ENCODE measurements at places on chromosomes 1 and 21. TPM values are rescaled to one million over a fixed set of nuclear protein-coding genes. Genes with fewer than 3 reads are reported as not detected.

- DNase-seq, result no peak
These were observed 104.1 kb downstream of the SLC25A24 start for GRCh38 chr1:108096089-108096488.

DNA sequence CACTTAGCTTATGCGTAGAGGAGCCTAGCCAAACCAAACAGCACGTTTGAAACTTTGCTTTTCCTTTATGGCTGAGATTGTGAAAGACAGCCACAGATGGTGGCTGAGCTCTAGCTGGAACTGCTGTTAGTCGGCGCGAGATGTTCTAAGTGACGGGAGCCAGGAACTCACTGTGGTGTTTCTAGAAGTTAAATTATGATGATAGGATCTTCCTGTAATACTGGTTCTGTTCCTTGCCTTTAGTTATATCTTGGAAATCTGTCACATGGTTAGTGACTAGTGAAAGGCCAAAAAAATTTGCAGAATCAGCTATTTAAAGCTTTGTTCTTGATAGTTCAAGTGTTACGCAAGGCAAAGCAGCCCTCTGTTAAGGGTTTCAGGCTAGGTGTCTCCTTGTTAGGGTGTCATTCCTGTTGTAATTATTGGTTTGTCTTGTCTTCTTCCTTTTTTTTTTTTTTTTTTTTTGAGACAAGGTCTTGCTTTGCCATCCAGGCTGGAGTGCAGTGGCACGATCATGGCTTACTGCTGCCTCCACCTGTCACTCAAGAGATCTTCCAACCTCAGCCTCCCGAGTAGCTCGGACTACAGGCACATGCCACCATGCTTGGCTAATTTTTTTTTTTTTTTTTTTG is 22.6 kb downstream of the AK4 start:
- DNase-seq, result peak; percentile 77

- DNase-seq, result no peak
These were observed 12.7 kb downstream of the LRRC71 start for GRCh38 chr1:156933136-156933535.

DNA sequence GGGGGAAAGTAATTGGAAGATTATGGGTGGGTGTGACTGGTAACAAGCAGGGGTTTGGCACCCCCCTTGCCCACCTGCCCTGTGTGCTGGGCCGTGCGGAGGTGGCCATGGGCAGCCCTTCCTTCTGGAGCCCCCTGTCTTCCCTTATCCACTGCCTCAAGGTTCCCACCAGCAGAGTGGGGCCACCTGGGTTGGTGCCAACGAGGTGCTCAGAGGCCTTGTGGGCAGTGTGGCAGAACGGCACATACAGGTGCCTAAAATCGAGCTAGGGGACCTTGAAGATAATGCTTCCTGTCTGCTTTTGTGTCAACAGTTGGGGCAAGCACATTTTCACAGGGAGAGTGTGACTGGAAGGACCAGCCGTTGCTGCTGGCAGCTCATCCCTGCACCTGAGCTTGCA is 161.8 kb downstream of the PCBP3 start:
- DNase-seq, result no peak

DNA sequence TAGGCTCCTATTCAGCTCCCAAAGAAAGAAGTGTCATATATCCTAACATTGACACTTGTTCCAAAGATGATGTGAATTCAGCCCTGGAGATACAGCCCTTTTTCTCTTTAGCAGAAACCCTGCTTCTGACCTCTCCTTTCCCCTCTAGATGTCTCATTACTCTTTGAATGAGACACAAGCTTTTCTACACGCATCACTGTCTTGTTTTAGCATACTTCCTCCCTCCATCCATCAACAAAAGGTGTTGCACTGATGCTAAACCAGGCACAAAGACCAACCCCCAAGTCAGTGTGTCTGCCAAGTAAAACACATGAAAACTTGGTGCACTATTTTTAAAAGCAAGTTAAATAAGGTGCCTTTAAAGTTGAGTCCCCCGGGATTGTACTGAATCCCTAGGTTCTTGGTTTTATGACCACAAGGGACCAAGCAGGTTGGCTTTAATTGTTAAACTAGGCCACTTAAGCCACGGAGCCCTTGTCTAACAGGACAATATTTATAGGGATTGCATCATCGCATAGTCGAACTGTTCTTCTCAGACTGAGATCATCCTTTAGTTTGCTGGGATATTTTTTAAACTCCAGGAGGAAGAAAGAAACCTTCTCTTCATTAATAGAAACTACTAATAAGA is 101.0 kb upstream of the GUCA2B start:
- DNase-seq, result no peak

- DNase-seq, result no peak
These were observed 5.1 kb upstream of the LDLRAP1 start for GRCh38 chr1:25538191-25538767.

- DNase-seq, result no peak
These were observed 179.4 kb downstream of the HIVEP3 start for GRCh38 chr1:41739061-41739955.

GRCh38 chr1:192940658-192941057 is 118.5 kb downstream of the UCHL5 start:
- DNase-seq, result no peak

GRCh38 chr1:9807541-9807940 is 16.2 kb downstream of the CLSTN1 start:
- DNase-seq, result no peak

DNA sequence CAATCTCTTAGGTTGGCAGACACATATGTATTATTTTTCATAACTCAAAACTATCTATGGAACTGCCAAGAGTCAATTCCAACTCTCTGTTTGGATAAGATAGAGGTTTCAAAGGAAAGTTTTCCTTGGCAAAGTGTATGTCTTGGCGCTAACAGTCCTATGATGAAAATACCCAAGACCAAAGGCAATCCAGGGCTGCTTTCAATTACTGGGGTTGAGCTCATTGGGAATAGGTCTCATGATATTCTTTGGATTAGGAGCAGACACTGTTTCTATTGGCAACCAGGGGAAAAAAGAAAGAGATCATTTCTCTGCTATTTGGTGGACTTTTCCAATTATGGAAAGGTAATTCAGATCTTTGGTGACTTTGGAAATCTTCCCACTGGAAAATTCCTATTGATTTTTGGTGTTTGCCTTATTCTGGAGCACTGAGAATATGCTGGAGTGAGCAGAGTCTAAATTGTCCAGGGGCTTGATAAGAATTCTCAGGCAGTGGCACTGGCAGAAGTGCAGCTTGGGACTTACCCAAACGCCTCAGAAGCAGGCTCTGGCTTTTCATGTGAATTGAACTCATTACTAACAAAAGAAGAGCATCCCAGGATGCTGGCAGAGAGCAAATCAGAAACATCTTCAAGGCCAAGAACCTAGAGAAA is 20.4 kb upstream of the PLXNA2 start:
- DNase-seq, result no peak

DNA sequence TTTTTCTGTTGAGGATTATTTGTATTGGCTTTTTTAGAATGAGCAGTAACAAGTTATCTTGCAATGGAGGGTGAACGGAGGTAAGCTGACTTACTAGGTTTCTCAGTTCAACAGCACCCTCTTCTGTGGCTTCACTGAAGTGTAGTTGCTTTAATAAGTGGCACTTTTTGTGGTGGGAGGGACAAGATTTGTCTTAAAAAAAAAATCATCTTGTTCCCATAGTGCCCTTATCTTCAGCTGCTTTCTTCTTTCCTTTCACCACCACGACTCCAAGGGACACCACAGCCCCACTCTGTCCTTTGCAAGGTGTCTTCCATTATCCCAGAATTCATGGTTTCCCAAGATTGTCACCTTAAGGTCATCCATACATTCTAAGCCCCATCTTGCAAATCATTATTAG is 92.9 kb downstream of the PIGK start:
- DNase-seq, result peak; percentile 38

GRCh38 chr1:198499588-198499987 is 40.9 kb downstream of the ATP6V1G3 start:
- DNase-seq, result no peak

GRCh38 chr1:245278846-245279245 is 124.1 kb downstream of the KIF26B start:
- DNase-seq, result no peak

DNA sequence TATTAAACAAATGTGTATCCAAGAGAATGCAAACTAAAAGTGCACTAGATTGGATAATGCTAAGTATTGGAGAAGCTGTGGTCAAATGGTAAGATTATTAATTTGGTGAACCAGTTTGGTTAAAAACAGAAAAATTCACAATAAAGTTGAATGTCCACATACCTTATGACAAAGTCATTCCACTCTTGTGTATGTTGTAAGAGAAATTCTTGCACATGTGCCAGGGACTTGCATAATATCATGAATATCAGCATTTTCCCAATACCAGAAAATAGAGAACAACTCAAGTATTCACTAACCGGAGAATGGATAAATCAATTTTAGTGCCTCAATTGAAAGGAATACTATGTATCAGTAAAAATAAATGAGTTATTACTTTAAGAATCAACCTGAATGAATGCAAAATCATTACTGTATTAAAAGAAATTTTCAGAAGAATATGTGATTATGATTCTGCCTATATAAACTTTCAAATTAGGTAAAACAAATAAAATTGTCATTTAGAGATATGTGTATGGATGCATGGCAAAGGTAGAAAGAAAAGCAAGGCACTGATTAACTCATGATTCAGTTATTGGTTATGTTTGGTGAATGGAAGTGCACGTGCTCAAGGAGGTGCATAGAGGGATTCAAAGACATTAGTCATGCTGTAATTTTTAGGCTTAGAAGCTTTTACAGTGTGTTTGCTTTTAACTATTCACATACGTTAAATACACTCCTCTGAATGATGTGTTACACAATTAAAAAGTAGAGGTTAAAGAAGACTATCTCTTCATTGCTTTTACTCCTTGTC is 217.4 kb upstream of the KCNK2 start:
- DNase-seq, result no peak

DNA sequence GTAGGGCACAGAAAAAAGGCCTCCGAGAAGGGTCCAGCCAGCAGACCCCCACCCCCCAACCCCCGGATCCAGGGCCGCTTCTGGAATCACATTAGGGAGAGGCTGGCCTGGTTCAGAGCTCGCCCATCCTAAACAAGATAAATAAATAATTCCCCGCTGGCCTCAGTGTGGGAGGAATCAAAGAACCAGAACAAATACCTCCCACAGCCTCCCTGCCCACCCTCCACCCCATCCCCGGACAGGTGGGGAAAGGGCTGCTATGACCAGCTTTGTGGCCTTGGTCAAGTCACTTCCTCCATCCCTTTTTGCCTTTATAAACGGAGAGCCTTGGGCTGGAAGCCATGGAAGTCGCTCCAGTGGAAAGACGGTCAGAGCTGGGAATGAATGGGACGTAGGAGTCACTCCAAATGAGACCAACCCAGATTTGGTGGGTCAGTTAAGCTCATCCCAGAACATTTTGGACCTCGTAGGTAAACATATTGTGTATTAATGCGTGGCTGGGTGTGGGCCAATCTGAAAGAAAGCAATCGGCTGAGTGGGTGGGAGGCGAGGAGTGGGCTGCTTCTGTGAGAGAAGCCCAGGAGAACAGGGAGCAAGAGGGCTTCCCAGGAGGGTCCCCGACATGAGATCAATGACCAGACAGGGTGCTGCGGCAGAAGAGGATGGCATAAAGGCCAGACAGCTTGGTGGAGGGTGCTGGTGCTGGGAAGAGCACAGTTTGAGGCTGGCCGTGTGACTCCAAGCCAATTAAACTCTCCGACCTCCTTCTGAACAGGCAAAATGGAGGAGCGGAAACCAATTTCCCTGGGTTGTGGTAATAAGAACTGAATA is 63.3 kb downstream of the MEF2D start:
- DNase-seq, result no peak

- no peak for DNase-seq
These were observed 61.4 kb downstream of the GORAB start for GRCh38 chr1:170593173-170594011.

- DNase-seq, result no peak
These were observed 4.7 kb upstream of the PTPRF start for GRCh38 chr1:43526002-43526401.

DNA sequence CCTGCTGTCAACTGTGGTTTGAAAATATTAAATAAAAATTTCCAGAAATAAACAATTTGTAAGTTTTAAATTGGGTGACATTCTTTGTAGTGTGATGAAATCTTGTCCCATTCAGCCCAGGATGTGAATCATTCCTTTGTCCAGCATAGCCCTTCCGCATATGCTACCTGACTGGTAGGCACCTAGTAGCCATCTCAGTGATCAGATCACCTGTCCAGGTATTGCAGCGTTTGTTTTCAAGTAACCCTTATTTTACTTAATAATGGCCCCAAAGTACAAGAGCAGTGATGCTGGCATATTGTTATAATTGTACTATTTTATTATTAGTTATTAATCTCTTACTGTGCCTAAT is 351.6 kb upstream of the B3GALT2 start:
- no peak for DNase-seq

DNA sequence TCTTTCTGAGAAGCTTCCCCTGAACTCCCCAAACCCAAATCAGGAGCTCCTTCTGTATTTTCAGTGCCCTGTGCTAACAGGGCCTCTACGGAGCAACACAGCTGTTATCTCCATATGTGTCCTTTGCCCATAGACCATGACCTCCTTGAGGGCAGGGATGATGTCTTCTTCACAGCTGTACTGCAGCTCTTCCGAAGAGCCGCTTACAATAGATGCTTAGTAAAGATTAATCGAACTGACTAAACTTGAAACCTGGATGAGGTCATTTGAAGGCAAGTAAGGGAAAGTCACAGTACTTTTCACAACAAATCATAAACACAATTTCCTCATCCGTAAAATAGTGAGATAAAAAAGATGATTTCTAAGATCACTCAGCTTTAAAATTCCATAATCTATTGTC is 4.4 kb upstream of the KCNN3 start:
- DNase-seq, result no peak

- peak; percentile 48 for DNase-seq
These were observed 67.6 kb downstream of the MAP3K21 start for GRCh38 chr1:233394860-233395717.

SRGAP2C gene
- 26.2 TPM for polyA plus RNA-seq

TTC22 gene
- 0.05 TPM for polyA plus RNA-seq

USH2A gene
- polyA plus RNA-seq, result 0.05 TPM

AADACL3 gene
- not detected for polyA plus RNA-seq

SLC35F3 gene
- polyA plus RNA-seq, result 0.53 TPM

ANKRD35 gene
- 2.9 TPM for polyA plus RNA-seq

IFNLR1 gene
- polyA plus RNA-seq, result 0.10 TPM

THBS3 gene
- 63.0 TPM for polyA plus RNA-seq

NTPCR gene
- 27.2 TPM for polyA plus RNA-seq

PCSK9 gene
- 3.9 TPM for polyA plus RNA-seq

TEX38 gene
- 0.27 TPM for polyA plus RNA-seq

NPHP4 gene
- 4.1 TPM for polyA plus RNA-seq

SPRR1A gene
- polyA plus RNA-seq, result not detected

Measured in forelimb muscle (tissue), 1 donor.